ENCODE measurements at places on chromosomes 16 and 17. TPM values are rescaled to one million over a fixed set of nuclear protein-coding genes. Genes with fewer than 3 reads are reported as not detected.

MARVELD3 gene
- not detected for total RNA-seq

TMEM238L gene
- not detected for total RNA-seq

STH gene
- not detected for total RNA-seq

SGSM2 gene
- 46.4 TPM for total RNA-seq

KLHL10 gene
- not detected for total RNA-seq

WFIKKN2 gene
- total RNA-seq = not detected

MEIOC gene
- not detected for total RNA-seq

KRTAP4-4 gene
- not detected for total RNA-seq

SLC12A3 gene
- not detected for total RNA-seq

CBX4 gene
- total RNA-seq = 28.3 TPM

DNA sequence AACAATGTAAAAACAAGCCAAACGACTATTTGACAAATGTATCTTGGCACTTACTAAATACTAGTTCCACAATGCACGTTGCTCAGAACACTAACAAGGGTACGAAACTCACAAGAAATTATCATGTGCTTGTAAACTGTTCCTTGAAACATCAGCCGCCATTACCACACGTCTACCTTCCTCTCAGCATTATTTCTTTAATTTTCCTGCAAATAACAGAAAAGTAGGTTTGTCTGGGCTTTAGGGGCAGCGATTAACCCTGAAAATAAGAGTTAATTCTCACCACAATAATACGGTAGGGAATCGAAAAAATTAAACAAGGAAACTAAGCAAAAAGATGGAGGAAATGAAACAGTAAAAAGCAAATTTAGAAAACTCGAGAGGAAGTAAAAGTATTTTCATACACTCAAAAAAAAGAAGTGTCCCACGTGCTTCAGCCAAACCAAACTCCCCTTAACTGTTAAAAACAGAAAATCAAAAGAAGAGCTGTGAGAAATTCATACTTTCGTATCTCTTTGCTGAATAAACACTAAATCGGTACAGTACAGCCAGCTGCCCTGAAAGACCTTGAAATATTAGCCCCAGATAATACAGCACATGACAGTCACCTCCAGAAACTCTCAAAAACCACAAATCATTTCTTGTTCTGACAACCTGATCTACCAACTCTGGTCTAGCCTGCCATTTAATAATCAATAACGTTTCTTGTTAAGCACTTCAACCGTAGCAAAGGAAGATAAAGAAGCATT, 1.2 kb downstream of the ARHGAP17 start:
- no peak for DNase-seq

- DNase-seq = no peak
Observed at GRCh38 chr17:31738996-31739699, 119.9 kb downstream of the COPRS start.

DNA sequence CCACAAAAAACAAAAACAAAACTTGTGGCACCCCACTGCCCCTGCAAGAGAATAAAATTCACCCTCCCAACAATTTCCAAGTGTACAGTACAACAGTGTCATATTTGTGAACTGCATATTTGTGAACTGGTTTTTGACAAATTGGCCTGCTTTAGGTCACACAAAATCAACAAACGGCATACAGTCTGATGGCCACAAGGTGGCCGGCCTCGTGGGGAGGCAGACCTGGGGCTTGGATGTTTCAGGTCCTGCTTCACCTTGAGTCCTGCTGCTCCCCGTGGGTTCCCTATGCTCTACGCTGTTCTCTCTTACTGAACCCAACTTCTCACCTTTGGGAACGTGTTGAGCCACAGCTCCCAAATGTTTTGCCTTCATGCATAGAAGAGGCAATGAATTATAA, 102.2 kb downstream of the CDK5R1 start:
- DNase-seq = no peak

DNA sequence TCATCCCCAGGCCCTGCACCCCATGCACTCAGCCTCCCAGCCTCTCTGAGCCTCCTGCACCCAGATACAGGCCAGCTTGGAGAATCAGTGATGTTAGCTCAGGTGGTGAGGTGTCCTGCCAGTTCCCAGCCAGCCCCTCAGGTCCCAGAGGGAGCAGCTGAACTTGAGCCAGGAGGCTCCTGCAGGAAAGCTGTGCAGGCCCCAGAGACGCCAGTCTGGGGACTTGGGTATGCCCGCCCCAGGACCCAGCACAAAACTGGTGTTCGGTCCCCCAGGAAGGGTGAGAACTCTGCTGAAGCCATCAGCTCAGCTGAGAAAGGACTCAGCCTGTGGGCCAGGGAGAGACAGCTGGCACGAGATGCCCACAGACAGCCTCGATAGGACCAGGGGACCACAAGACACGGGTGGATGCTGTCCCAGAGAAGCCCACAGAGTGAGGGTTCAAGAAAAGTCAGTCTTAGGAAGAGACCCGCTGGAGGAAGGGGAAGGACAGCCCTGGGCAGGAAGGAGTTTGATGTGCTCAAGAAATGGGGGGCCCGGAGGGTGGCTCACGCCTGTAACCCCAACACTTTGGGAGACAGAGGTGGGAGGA, 11.0 kb downstream of the ENDOV start:
- no peak for DNase-seq

- no peak for DNase-seq
Observed at GRCh38 chr17:42673266-42673884, 3.4 kb downstream of the PLEKHH3 start.

GRCh38 chr16:14278749-14279148, 207.6 kb downstream of the MRTFB start:
- DNase-seq = no peak

DNA sequence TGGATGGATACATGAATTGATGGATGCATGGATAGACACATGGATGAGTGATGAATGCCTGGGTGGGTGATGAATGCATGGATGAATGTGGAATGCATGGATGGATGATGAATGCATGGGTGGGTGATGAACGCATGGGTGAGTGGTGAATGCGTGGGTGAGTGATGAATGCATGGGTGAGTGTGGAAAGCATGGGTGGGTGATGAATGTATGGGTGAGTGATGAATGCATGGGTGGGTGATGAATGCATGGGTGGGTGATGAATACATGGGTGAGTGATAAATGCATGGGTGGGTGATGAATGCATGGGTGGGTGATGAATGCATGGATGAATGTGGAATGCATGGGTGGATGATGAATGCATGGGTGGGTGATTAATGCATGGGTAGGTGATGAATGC, 83.9 kb upstream of the HSBP1 start:
- DNase-seq = no peak

- DNase-seq = no peak
Observed at GRCh38 chr16:83098536-83098935, 471.8 kb downstream of the CDH13 start.

DNA sequence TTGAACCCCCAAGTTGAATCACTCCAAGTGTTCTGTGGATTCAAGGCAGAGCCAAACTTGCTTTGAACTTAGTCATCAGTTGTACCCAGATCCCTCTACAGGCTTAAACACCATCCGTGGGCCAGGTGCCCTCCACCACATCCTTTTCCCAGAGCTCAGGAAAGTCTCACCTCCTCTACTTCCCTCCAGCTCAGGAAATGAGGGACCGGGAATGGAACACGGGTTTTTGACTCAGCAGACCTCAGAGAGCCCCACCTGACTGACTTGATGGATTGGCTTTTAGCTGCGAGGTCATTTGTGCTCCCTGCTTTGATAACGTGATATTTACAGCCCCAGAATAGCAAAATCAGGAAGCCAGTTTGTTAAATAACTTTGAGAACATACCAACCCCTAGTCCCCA, 20.1 kb downstream of the GID4 start:
- DNase-seq = no peak

GRCh38 chr16:83959656-83960434, 6.8 kb downstream of the OSGIN1 start:
- DNase-seq = no peak

DNA sequence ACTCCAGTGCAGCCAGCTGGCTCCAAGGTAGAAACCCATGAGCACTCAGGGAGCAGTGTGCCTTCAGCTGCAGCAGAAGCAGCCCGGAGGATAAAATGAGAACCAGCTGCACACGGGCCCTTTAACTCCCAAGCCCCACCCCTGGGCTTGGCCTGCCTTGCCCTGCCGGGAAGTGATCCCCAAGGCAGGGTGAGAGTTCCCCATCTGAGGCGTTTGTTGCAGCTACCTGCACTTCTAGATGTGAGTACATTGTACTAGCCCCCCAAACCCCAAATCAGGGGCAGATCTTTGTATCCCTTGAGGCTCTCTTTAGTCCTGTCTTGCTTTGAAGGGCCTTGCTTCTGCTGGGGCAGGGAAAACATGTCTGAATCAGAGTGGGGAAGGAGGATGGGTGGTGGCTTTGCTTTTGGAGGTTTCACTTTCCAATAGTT, at the start of gene MVP:
MVP (plus strand) TSS at position 192 of the 431 bp plus-strand sequence. CDS start 10,088 bp downstream, outside the sequence.
- DNase-seq = peak; percentile 73

GRCh38 chr16:85327731-85328675, 215.7 kb upstream of the CIBAR2 start:
- DNase-seq = no peak

- no peak for DNase-seq
Observed at GRCh38 chr16:66703406-66704215, 7.1 kb upstream of the CMTM4 start.

DNA sequence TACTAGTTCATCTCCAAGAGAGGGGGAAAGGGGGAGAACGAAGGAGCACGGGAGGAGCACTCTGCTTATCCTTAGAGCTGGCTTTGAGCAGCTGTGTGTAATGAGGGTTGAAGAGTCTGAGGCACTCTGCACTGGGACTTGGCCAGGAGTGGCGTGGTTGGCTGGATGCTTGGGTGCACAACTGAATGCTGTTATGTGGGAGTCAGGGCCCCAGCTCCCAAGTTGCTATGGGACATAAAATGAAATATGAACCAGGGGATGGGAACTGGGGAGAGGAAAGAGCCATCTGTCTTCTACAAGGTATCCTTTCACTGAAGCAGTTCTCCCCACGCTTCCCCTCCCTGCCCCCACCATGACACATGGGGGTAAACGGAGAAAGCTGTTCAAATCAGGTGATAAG, 105.9 kb upstream of the ANKFN1 start:
- DNase-seq = no peak

DNA sequence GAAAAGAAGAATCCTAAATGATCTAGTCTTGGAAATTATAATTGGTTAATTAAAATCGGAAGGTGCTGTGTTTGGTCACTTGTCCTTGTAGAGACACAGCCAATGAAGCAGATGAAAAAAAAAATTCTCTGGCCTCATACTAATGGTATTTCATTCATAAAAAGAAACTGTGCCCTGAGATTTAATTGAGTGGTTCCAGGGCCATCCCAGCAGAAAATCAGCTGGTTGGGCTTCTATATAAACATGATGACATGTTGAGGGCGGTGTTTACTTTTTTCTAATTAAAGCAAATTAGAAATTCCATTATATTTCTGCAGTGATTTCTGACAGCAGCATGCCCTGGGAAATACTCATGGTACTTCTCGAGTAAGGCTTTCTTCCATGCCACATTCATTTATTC, 191.9 kb upstream of the KCNJ16 start:
- no peak for DNase-seq

- DNase-seq = no peak
Observed at GRCh38 chr16:73529303-73530012, 481.5 kb upstream of the ZFHX3 start.

DNA sequence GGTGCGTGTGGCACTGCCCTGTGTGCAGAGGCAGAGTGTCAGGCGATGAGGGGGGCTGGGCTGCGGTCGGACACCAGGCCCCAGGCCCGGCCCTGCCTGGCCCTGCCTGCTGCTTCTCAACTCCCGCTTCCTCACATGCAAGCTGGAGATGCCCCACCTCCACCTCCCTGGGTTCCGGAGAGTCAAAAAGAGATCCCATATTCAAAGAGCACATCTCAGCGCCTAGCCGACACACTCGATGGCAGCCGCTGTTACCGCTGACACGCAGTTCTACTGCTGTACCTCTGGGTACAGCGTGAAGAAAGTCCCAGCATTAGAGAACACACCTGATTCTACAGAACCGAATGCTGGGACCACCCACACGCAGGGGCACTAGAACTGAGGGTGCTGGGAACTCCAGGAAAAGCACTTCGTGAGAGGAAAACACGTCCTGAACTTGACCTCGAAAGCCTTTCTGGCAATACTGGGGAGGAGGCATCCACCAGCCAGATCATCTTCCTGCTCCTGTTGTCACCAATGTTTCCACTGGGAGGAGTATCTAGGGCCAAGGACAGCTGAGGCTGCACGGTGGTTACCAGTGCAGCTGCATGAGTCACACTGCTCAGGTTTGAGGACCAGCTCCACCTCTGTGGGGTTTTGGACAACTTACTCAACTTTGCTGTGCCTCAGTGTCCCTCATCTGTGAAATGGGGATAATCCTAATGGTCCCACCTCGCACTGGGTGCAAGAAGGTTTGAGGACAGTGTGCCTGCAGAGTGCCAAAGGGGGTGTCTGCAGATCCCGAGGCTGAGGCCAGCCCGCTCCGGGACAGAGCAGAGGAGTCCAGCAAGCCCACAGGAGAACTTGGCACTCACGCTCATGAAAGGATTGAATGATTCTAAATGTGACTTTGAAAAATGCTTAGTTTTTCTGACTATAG, 100.4 kb upstream of the DNAH17 start:
- DNase-seq = no peak

DNA sequence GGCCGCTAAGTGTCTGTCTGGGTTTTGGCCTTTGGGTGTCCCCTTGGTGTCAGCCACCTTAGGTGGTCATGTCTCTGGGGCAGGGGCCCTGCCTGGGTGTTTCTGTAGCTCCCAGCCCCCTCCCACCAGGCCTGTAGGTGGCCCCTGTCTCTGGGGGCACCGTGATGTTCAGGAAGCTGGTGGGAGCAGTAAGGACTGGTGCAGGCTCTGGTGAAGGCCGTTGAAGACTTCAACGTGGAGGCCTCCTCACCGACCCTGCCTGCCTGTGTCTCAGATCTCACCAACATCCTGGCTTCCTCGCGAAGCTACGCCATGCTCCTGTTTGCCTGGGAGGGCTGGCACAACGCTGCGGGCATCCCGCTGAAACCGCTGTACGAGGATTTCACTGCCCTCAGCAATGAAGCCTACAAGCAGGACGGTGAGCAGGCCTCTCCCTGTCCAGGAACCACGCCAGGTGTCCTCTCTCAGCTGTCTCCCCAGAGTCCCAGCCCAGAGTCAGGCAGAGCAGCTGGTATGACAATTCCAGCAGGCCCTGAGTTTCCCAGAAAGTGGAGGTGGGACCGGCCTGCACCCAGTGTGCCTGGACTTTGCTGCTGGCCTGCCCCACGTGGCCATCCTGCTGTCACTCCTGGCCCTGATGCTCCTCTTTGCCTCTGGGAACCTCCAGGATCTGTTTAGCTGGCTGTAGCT, 2.8 kb downstream of the ACE start:
- DNase-seq = no peak

DNA sequence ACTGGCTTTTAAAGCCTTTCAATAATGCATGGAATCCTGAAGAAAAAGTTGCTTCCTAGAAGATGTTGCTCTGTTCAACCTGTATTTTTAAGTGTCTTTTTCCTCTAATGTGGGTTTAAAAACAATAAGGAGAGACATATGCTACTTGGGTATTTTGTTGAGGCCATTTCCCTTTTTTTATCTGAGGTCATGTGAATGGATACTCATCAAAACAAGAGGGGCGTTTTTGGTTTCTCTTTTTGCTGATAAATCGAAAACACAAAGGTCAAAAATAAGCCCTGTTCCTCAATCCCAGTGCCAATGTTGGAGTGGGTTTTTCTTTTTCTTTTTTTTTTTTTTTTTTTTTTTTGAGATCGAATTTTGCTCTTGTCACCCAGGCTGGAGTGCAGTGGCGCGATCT, 468.0 kb upstream of the RBFOX1 start:
- no peak for DNase-seq

- peak; percentile 85 for DNase-seq
Observed at GRCh38 chr17:17819561-17819995, 17.2 kb downstream of the SREBF1 start.
